Fibroblast of skin of left quadriceps (primary cell): ENCODE measurements at places on chromosomes 6 and 20.

DNA sequence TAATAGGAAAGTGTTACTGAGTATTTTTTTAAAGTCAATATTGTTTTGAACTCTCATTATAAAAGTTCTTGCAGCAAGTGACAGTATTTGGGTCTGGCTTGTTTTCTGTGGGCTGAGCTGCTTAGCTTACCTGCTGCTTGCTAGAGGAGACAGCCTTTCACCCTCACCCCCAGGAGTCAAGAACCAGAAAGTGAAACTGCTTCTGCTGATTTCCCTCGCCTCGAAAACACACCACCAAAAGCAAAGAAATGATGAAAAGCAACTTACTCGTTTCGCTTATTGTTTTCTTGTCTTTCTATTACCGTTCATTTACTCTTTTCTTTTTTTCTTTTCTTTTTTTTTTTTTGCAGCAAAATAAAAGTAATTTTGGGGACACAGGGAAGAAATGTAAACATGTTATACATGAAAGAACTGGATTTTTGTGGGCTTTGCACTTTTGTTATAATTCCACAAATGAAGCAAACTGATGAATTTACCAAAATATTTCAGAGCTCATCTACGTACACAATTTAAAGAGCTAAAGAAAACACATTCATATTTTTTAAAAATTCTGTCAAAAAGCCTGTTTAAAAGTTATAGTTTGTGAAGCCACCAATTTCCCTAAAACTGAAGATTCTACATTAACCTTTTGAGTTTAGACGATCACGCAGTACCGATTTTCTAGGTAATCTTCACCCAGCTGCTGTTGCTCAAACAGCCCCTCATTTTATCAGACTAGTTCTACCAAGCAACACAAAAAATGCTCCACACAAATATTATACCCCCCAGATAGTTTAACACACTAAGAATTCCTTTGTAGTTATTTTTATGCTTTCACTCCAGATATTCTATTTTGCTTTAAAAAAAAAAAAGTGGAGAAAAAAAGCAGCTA, 1.7 kb downstream of the SCML4 start:
- DNase-seq, result no peak

GRCh38 chr20:11094711-11095110, 420.9 kb upstream of the JAG1 start:
- DNase-seq, result no peak

DNA sequence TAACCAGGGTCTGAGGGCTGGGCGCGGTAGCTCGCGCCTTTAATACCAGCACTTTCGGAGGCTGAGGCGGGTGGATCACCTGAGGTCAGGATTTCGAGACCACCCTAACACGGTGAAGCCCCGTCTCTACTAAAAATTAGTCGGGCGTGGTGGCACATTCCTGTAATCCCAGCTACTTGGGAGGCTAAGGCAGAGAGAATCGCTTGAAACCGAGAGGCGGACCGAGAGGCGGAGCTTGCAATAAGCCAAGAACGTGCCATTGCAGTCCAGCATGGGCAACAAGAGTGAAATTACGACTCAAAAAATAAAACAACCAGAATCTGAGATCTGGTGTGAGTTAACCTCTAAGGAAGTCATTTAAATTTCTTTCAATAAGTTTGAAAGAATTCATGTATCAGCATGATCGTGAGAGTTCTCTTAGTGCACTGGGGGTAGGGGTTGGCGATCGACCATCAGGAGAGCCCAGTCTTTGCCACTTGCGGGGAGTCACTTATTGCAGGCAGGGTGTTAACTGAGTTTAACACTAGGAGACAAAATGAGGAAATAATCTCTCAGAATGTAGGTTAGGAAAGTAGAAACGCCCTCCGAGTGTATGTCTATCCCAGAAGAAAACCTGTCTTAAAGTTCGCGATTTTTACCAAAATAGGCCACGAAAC, 206.5 kb upstream of the ZNF184 start:
- no peak for DNase-seq

GRCh38 chr6:22067122-22067521, 229.7 kb downstream of the PRL start:
- no peak for DNase-seq

DNA sequence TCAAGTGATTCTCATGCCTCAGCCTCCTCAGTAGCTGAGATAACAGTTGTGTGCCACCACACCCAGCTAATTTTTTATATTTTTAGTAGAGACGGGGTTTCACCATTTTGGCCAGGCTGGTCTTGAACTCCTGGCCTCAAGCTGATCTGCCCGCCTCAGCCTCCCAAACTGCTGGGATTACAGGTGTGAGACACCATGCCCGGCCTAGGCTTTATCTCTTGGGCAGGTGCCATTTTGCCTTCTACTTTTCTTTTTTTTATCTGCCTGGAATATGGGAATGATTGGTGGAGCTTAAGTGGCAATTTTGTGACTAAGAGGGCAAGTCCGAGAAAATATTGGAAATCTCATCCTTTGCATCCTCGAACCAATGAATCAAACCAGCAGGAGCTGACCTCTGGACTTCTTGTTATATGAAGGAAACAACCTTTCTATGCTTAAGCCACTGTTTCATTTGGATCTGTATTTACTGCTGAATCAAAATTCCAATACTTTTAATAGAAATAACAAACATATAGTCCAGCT, 128.9 kb upstream of the ZNF217 start:
- DNase-seq, result no peak

GRCh38 chr6:131042664-131043063, 20.4 kb downstream of the EPB41L2 start:
- no peak for DNase-seq

GRCh38 chr6:137754366-137754765, 112.7 kb upstream of the TNFAIP3 start:
- DNase-seq, result no peak

DNA sequence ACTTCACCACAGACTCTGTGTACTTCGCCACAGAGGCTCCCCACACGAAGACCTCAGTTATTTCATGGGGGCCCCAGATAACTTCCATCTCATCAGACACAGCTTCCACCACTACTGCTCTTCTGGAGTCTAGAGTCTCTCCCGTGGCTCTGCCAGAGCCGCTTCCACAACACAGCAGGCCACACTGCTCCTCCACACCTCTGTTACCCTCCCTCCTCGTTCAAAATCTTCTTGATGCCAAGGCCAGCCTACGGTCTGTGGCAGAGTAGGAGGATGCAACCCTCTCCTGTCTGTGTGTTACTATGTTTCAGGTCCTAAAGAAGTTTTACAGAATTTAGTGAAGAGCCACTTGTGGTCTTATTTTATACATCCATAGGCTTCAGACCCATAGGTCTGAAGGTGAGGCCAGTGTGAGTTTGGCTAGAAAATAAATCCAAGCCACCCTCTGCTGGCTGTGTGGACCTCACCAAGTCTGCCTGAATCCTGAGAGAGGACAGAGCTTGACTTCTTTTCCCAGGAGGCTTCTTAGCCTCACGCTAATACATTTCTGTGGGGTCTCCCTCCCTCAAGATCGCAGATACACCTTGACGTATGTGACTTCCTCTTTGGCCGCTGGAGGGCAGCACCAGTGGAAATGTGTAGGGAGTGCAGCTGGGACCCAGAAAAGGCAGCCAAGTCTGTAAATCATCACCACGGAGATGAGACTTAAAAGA, 197.7 kb downstream of the FAXC start:
- no peak for DNase-seq

DNA sequence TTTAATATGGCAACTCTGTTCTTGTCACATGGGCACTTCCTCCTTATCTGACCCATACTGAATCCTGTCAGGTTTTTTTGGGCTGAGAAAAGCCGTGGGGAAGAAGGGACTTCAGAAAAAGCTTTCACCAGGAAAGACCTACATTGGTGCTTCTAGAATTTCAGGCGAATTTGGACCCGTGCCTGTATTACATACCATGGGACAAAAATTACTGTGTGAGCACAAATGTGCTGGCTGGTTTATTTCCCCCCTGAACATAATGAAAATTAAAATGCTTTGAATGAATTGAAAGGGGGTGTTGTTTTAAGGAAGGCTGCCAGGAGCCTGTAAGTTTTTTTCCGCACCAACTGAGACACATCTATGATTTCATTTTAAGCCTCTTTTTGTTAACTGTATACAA, 29.6 kb downstream of the CAP2 start:
- DNase-seq, result no peak

GRCh38 chr20:64039293-64040160, 3.5 kb downstream of the C20orf204 start:
- DNase-seq, result no peak

DNA sequence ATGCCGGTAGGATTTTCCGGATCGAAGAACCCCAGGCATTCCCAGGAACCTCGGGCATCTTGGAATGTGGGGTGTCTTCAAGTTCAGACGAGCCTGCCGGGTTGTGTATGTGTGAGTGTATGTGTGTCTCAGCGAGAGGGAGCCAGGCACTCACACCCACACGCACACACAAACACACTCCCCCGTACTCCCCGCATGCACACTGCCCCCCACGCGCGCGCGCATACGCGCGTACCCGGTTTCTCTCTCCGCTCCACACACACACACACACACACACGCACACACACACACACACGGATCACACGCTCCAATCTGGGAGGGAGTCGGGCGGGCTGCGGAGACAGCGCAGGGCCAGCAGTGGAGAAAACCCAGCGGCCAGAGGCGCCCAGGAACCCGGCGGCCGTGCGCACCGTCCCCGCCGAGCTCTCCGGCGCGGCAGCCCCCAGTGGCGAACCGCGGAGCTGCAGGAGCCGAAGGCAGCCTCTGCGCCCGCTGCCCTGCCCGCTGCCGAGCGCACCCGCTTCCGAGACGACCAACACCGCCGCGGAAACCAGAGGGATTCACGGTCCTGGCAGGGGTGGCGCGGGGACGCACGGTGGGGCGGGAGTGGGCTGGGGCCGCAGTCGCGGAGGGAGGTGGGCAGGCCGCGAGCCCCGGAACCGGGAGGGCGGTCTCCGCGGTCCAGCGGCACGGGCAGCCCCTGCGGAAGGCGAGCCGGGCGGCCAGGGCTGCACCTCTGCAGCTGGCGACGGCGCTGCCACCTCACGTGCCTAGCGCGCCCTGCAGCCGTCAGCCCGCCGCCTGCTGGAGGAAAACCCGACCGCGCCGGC, at the start of gene LRFN2:
TSS of gene LRFN2 (minus strand) at position 125 of the 830 bp plus-strand sequence.
- DNase-seq, result peak; percentile 19

DNA sequence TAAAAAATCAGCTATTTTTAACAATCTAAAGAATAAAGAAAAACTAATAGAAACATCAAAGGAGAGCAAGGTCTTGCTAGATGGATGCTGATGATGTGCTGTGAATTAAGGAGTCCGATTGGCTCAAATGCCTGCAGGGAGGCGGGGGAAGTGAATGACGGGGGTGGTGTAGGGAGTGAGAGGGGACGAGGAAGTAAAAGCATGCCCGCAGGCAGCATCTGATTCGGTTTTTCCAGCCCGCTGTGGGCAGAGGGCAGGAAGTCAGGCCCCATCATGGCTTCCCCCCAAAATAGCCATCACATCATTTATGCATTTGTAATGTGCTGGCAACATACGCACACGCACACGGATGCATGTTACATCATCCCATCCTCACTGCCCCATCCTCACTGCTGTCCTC, 10.3 kb downstream of the RSPO4 start:
- DNase-seq, result no peak

DNA sequence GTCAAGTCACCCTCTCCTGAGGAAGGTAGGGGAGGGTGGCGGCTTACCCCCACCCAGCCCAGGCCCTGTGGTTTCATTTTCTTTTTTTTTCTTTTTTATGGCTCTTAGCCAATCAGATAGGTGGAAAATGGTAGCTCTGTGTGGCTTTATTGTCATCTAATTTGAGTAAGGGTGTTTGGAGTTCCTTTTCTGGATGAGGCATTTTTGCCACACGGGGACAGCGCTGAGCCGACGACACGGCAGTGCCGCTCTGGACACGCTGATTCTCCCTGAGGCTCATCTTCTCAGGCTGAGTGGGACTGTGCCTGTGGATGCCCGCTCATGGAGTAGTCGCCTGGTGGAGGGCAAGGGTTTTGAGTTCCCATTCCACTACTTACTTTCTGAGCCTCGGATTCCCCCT, 37.6 kb upstream of the ANGPT4 start:
- no peak for DNase-seq

DNA sequence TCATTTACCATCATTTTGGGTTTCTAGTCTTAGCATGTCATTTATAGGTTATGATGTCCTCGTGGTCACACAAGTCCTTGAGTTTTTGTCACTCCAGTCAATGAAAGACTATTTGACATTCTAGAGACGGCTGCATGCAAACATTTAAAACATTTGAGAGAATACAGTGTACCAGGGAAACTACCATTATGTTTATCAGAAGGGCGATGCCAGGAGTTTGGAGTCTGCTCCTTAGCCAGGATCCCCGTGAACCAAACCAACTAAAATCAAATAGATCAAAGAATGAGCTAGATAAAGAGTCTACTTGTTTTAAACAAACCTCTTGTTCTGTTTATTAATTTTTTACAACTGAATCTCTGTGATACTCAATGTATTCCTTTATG, 122.6 kb downstream of the OLIG3 start:
- DNase-seq, result no peak

- no peak for DNase-seq
Observed at GRCh38 chr6:10338151-10338550, 76.7 kb downstream of the TFAP2A start.

- DNase-seq, result no peak
Observed at GRCh38 chr6:71721642-71722041, 164.7 kb upstream of the RIMS1 start.

GRCh38 chr20:46458866-46459750, 52.7 kb upstream of the ELMO2 start:
- no peak for DNase-seq

GRCh38 chr20:17043323-17043722, 183.5 kb upstream of the PCSK2 start:
- no peak for DNase-seq

- DNase-seq, result no peak
Observed at GRCh38 chr6:124283486-124283885, 479.8 kb downstream of the NKAIN2 start.

DNA sequence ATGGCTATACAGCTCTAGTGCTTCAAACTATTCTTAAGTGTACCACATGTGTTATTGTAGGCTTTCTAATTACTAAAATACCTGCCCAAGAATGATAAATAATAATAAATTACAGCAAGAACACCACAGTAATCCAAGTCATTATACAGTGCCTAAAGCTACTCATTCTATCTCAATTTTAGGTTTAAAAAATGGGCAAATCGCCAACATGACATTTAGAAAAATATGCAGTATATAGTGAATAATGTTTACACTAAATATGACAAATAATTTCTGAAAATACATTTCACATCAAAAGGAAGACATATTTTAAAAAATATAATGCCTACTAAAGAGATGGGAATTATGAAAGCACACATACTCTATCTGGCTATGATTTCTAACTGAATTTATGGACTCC, 91.8 kb downstream of the MAN1A1 start:
- no peak for DNase-seq
